HuH-7 (cell line): ENCODE measurements at places on chromosomes 7 and 10.

- no peak for DNase-seq
Observed at GRCh38 chr10:26698909-26699308, 1.4 kb downstream of the PDSS1 start.

DNA sequence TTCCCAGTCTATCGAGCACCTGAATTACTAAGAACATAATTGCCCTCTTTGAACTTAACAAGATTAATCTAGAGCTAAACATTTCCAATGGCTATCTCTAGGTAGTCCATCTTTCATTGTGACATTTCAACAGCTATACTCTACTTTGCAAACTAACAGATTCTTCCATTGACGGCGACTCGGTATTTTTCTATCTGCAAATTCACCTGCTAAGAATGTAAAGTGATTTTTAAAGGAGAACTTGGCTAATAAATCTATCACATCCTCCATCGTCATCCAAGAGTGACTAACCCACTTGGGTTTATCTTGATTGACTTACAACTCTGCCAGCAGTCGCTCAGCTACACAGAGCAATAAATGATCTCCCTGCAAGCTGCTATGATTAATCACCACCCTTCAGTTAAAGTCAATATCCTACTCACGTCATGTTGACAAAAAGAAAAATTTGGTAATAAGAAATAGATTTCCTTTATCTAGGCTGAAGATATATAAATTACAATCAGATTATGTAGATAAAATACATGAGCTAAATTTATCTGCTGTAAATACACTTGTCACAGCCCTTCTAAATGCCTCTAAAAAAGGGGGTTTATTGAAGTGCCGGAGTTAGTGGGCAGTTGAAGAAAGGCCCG is 99.5 kb downstream of the SFMBT2 start:
- no peak for DNase-seq

GRCh38 chr7:151581741-151582140 is 62.0 kb upstream of the RHEB start:
- no peak for DNase-seq

GRCh38 chr7:968205-969105 is 6.9 kb downstream of the COX19 start:
- DNase-seq: no peak

DNA sequence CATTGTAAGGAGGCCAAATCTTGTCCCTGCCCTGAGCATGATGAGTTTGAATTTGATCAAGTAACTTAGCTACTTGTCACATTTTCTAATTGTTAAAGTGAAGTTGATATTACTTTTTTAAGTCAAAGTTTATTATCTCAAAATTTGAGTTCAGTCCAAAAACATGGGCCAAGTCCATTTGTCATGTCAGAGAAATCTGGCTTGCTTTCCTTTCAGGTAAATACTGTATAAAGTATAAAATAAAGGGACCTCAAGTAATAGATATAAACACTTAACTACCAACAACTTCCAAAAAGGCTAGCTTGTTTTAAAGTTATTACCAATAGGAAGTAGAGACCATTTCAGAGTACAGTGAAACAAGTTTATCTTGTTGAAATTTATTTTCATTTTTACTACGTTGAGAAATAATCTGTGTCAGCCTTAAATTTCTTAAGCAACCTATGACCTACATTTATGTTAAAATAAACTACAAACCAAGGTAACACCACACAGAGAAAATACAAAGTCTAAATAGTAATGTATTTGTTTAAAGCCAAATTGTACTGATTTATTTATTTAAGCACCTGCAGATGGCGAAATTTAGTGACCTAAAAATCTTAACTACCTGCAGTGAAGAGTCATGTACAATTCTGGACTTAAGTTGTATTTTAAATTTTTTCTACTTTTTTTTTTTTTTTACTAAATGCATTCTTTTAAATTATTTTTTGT is 36.5 kb downstream of the FHIP2A start:
- DNase-seq: no peak

DNA sequence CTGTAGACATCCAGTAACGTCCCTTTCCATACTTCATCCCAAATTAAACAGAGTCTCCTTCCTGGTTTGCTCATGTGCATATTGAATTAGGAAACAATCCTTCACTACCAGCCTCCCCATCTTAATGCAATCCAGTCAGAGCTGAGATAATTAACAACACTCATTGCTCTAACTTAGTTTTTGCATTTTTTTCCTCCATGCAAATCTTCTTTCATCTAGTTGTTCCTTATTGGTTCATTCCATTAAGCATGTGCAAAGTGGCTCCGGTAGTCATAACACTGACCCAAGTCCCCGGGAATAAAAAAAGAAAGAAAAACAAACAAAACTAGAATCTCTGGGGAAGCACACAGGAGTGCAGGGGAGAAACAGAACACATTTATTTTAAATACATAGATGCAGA is 1176.1 kb downstream of the GATA3 start:
- DNase-seq: no peak

DNA sequence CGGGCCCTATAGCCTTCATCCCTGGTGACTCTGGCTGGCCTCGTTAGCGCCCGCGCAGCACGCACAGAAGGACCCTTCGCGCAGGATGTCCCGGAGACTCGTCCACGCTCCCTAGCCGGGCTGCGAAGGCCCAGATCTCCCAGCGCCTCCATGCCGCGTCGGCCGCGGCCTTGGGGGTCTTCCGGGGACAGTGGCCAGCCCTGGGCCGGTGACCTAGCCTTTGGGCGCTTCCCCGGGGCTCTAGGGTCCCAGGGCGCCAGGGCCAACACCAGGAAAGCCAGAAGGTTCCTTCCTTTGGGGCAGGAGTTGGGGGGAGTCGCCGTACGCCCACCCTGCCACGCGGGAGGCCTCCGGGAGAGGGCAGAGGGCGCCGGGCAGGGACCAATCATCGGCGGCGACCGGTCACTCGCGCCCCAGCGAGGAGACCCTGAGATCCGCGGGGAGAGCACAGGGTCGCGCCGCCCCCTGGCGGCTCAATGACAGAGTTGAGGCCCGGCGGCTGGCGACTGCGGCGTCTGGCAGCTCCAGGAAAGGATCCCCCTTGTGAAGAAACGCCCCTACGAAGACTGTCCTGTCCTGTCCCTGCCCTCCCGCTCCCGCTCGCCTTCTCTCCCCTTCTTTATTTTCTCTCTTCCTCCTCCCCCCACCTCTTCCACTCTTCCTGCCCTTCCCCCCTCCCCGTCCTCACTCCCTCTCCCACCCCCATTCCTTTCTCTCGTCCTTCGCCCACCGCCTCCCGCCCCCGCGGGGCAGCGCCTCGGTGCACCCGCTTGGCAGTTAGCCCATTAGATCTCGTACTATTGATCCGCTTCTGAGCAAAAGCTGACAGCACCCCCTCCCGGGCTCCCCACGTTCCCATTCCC is 62.3 kb upstream of the LBX1 start:
- peak; percentile 93 for DNase-seq

DNA sequence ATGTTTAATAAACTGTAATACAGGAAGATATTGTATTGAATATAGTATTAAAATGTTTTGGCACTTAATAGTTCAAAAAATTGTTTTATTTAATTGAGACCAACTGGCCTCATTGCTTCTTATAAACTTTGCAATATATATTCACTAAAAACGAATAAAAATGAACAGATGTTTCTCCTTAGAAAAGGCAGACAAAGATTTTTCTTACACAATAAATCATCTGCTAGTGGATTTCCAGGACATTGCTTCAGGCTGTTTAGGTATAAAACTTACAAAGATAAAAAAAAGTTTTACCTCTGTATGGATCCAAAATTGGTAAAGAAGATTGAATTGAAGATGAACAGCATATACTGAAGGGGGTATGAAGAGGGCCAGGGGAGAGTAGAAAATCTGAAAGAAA is 143.6 kb downstream of the AGMO start:
- no peak for DNase-seq

GRCh38 chr10:94315024-94315451 is 47.7 kb downstream of the NOC3L start:
- peak; percentile 42 for DNase-seq

DNA sequence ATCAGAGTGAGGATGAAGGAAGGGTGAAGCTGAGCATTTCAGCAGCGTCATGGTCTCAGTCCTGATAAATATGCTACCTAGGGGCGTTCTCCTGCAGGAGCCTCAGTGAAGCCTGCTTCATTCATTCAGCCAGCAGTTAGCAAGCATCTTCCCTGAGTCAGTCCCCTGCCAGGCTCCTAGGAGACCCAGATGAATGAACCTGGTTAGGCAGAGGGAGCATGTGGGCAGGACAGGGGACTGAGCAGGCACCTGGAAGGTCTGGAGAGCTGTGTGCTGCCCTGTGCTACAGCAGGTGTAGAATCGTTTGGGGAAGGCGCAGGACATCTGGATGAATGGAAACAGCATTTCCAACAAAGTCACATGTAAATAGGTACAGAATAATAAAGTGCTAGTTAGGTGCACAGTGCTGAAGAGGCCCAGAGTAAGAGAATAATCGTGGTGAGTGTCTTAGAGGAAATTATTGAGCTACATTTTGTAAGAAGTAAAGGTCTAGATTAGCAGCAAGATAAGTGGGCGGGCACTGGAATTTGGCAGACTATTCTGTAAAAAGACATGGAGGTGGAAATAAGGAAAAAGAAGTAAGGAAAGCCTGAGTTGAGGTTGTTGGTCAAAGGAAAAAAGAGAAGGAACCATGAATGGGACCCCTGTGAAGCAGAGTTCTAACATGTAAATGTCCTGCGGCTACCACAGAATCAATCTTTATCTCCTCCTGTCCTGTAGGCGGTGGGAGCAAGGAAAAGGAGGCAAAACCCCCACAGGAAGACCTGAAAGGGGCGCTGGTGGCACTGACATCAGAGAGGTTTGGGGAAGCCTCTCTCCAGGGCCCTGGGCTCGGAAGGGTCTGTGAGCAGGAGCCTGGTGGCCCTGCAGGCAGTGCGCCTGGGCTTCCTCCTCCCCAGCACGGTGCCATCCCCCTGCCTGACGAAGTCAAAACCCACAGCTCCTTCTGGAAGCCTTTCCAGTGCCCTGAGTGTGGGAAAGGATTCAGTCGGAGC is 12.0 kb downstream of the ZSCAN25 start:
- DNase-seq: no peak

DNA sequence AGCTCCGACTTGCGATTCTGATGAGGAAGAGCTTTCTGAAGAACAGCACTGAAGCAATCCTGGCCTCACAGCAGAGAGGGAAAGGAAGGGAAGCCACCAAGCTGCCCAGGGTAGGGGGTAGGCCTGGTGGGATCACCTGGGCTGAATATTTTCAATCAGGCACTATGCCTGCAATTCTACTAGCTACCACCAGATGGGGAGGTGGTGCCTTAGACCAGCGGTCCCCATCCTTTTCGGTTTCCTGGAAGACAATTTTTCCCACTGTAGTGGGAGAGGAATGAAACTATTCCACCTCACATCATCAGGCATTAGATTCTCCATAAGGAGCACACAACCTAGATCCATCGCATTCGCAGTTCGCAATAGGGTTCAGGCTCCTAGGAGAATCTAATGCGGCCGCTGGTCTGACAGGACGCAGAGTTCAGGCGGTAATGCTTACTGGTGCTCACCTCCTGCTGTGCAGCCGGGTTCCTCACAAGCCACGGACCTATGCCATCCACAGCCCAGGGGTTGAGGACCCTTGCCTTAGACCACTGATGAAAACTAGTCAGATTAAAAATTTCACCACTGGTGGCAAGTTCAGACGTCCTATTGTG is 2.7 kb downstream of the LRRC20 start:
- peak; percentile 30 for DNase-seq

DNA sequence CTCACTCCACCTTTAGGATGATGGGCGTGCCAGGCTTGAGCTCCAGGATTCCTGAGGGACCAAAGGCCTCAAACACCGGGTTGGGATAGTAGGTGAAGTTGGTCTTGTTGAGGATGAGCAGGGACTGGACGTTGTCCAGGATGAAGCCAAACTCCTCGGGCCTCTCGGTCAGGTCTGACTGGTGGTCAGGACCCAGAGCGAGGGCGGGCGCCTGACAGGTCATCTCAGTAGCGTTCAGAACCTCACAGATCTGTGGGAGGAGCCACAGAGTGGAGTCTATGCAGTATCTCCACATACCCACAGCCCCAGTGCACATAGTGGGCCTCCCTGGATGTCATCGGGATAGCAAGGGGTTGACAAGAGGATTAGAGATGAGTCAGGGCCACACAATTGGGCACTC is 394.9 kb downstream of the PLXNA4 start:
- DNase-seq: no peak

DNA sequence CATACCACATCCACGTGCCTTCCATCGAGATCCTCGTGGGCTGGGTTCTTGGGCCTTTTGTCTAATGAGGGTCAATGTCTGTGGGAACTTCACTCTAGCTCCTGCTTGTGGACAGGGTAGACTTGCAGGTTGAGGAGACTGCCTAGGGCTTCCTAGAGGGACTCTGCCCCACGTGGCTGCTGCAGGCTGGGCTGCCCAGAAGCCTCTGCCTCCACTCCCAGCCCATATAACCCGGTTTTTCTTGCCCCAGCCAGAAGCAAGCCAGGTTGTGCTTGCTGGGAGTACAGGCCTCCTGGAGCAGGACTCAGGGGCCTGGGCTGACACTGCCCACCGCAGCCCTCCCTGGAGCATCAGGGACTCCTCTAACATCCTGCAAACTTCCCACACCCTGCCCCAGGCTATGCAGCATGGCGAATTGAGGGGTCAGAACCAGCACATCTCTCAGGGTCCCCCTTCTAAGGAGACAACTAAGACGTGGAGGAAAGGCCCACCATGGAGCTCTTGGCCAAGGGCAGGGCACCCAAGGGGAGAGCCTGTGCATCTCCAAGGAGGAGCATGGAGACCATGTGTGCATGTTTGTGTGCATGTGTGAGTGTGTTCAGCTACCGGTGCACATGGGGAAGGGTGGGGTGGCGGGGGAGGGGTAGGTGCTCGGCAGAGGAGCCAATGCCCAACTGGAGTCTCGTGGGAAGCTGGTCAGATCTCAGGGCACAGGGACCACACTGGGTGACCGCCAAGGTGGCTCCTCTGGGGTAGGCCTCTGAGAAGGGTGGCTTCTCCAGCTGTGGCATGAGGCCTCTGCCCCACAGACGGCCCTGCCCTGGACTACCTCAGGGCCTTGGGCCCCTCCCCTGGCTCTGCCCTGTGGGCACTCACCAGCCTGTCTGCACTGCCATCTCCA is 62.6 kb downstream of the RASGEF1A start:
- no peak for DNase-seq

DNA sequence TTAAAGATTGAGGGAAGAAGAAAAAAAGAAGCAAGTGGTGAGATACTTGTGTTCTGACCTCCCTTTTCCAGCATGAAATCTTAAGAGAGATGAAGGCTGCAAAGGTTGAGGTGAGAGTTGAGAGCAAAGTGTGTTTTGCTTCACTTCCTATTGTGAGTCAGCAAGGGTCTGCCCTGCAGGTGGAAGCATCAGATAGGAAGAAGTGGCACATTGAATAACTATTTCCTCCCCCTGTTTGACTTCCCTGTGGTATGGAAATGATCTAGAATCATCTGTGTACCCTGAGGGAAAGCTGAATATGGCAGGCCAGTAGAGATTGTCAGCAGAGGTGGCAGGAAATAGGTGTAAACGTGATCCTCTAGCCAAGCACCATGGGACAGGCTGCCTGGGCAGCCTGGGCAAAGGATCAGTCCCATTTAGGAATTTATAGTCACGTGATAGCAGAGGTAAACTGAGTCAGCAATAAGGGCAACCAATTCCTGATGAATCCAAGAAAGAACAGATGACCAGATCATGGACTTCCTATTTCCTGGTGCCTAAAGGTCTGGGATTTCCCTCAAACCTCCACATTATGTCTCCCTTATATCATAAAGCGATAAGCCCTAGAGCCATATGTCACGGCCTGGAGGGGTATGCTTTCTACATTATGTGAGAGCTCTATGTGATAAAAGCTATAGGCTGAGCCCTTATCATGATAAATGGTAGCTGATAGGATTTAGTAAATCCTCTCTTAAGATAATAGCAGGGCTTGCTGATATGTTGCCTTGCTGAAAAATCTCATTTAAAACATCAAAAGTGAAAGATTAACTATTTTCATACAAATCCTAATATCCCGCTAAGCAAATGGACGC is 287.0 kb downstream of the MDFIC start:
- no peak for DNase-seq

GRCh38 chr7:601595-602340 is 82.1 kb upstream of the PDGFA start:
- no peak for DNase-seq
